ENCODE measurements at places on chromosomes 2 and 18.

GRCh38 chr2:165820296-165820695, 26.2 kb upstream of the GALNT3 start:
- DNase-seq = no peak

DNA sequence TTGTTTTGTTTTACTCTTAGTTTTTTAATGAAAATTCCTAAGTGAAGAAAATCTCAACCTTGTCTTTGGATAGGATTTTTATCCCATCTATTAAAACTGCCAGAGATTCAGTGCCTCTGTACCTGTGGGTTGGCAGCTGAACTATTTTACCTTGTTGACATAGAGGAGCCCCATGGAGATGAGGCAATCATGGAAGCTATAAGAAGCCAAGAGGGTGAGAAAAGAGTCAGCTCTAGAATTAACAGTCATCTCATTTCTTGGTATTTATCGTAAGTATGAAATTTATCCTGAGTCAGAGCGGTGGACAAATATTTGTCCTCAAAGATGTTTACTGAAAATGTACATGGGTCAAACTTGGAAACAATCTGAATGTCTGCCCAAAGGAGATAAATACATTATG, 35.8 kb upstream of the PGAP1 start:
- no peak for DNase-seq

DNA sequence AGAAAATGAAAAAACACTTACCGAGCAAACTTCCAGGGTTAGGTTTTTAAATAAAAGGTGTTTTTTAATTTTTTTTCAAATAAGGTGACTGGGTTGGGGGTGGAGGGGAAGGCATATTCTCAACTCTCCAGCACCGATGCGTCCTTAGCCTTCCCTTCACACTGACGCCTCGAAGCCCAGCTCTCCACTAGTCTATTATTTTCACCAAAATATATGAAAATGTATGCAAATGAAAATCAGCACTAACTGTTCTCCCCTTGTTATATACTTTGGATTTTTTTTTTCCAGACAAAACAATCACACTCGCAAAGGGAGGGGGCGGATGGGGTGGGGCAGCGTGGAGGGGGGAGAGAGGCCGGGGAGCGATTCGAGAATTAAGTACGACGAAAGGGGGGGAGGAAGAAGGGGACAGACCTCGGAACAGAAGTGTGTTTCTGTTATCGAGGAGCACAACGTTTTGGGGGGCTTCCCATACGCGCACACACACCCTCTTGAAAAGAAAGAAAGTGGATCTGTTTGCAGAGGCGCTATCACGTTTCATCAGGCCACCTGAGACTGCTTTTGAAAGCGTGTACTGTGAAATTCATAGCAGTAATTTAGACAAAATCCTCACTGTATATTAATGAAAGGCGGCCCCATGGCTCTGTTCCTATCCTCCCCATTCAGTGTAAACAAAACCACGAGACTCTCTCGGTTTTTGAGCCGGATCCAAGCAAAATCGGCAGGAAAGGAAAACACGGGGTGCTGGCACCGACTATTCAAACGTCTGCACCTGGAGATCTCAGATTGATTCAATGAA, 2.4 kb upstream of the POU3F3 start:
- no peak for DNase-seq

- DNase-seq = no peak
Observed at GRCh38 chr18:3395466-3395865, 54.5 kb upstream of the TGIF1 start.

DNA sequence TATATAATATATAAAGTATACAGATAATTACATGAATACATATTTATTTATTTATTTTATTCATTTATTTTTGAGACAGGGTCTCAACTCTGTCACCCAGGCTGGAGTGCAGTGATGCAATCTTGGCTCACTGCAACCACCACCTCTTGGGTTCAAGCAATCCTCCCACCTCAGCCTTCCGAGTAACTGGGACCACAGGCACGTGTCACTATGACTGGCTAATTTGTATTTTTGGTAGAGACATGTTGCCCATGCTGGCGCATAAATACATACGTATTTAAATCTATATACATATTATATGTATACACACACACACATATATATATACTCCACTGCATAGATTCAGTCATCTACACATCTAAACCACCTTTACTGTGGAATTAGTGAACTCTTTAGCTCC, 20.6 kb upstream of the NDUFV2 start:
- no peak for DNase-seq

- no peak for DNase-seq
Observed at GRCh38 chr2:147511491-147511948, 333.3 kb upstream of the ACVR2A start.

- DNase-seq = no peak
Observed at GRCh38 chr2:85594715-85595300, 737 bp upstream of the RNF181 start.

DNA sequence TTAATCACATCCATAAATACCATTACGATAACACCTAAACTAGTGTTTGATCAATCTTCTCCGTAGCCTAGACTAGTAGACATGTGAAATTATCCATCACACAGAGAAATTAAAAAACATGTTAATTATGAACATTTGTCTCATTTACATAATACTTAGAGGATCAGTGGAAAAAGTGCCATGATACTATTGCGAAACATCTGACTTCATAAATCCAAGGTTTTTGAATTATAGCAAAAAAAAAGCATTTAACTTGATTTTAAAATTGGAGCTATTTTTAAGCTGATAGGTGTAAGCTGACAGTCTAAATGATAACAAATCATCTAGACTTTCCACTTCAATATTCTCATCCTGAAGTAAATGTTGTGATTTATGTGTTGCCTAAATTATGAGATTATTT, 51.6 kb downstream of the CBLN2 start:
- no peak for DNase-seq

DNA sequence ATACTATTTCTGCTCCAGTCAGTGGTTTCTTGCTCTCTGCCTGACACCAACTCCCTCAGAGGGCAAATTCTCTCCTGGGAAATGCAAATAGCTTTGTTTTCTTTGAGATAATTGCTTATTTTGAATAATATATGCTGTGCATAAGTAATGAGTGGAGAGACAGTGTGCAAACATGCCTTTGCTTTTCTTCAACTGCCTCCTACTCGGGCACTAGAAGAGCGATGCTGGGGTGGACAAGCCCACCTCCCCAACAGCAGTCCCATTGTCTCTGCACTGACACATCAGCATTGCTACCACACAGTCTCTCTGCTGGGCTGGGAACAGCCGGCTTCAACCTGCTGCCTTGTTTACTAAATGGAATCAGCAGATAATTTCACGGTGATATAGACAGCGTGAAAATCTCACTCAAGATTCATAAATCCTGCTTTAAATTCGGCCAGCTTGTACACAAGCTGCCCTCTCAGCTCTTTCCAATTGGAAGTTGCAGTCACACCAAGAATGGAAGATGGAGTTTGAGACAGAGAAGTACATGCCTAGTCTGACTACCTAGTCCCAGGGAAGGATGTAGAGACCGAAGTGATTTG, 694.5 kb downstream of the TDRD15 start:
- DNase-seq = no peak

GRCh38 chr2:140627885-140628284, 1502.9 kb downstream of the LRP1B start:
- no peak for DNase-seq

DNA sequence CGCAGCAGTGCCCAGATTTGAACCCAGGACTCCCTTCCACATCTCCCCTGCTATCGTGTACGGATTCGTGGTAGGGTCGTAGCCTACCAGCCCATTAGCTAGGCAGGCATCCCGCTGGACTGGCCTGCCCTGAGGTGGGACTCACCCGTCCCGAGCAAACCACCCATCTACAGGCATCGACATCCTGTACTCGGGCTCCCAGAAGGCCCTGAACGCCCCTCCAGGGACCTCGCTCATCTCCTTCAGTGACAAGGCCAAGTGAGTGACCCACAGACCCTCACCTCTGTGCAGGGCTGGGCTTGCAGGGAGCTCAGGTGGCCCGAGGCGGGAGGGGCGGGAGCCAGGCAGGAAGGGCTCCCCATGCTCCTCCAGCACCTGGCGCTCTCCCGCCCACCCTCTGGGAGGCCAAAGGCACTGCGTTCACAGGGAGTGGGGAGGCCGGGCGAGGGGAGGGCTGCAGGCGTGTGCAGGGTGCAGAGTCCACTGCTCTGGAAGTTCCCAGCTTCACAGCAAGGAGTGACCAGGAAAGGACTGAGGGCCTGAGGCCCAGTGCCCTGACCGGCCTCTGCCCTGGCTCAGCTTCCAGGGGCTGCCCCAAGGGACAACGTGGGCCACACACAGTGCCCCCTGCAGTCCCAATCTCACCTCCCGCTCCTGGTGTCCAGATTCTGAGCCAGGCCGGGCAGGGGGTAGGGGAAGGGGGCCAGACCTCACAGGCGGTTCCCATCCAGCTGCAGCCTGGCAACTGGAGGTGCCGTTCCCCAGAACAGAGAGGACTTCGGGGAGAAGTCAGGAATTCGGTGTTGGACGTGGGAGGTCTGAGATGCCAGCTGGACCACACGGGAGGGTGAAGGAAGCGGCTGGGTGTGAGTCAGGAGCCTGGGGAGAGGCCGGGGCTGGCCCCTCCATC, 5.4 kb downstream of the AGXT start:
- no peak for DNase-seq

- DNase-seq = no peak
Observed at GRCh38 chr2:74097574-74097973, 50.1 kb downstream of the BOLA3 start.

- DNase-seq = no peak
Observed at GRCh38 chr2:38771632-38772031, 6.4 kb upstream of the GEMIN6 start.

DNA sequence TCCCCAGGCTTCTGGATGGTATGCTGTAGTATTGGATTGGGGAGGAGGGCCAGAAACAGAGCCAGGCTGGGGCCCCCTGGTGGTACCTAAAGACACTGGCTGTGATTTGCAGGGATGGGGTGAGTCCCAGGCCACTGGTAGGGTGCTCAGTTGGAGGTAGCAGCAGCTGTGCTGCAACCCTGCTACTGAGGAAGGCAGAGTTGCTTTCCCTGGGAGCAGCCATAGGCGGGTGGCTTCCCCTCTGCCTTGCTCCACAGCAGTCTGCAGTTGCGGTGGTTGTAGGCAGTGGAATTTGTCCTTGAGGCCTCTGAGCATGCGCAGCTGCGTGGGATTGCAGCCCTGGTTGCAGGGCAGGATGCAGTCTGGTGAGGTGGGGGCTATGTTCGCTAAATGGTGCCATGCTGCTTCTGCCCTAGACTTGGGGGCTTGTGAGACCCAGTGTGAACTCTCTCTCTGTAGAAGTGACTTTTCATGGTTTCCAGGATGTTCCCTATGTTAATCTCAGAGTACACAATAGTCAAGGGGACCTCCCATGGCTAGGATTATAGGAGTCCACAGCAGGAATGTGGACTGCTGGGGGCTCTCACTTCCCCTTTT, 443.5 kb downstream of the XIRP2 start:
- DNase-seq = no peak

DNA sequence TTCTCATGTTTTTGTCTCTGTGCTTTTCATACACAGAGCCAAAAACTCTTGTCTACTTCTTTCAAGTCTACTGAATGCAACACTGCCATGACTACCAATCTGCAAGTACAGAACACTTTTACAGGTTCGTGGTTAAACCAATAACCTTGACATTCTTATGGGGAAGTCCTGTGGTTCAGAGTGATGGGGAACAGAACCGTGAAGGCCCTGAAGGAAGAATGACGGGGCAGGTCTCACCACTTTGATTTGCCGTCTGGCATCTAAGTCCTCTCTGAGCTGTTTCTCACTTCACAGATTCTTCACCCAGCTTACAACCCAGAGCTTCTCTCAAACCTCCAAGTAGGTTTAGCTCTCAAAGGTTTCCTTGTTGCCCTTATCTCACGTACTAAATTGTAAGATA, 117.5 kb upstream of the SNTG2 start:
- DNase-seq = no peak

DNA sequence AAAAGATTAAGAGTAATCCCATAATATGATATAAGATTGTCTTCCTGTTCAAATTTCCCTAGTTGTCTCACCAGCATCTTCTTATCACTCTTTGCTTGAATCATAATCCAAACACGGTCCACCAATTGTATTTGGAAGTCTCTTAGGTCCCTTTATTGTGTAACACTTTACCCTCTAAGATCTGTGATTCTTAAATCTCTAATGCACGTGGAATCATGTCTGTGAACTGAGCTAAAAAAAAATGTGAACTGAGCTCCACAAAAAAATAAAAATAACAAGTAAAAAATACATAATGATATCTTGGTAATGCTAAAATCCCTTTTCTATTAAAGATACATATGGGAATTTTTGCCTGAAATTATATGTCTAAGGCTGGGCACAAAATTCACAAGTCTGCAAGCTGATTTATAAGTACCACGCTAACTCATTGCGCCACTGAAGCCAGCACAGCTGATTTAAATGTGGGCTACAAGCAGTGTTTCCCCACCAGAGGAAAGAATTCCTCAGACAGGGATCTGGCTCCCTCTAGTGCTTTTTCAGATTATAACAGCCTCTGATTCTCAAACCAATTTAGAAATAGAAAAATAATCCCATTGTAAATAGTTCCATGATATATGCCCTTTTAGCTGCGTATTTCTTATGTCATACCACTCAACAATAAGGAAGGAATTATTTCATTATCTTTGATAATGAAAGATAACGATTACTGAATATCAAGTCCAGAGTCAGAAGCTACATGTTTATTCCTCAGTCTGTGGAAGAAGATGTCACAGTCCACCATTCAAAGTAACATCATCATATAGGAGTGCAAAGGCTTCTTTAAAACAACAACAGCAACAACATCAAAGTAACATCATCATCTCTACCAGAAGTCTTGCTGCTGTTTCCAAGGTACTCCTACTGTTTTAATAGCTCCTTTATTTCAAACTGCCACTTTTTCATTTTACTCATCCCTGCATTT, 22.9 kb downstream of the RBM43 start:
- DNase-seq = no peak

- DNase-seq = no peak
Observed at GRCh38 chr2:66688951-66689350, 254.0 kb downstream of the MEIS1 start.

GRCh38 chr2:202577250-202578183, 57.3 kb upstream of the FAM117B start:
- no peak for DNase-seq

DNA sequence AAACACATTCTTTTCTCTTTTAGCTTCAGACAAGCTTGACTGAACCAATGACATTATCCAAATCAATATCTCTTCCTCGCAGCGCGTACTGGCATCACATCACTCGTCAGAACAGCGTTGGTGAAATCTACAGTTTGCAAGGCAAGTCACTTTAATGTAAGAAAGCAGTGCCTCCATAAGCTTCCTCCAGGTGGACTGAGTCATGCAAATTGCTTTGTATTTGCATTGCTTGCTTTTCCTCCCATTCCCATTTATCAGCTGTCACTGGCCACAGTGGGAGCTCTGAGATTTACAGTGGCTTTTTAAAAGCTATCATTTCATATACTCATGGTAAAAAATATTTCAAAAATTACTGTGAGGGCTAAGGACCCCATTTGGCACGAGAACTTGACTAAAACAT, 189.9 kb downstream of the CD226 start:
- DNase-seq = no peak

DNA sequence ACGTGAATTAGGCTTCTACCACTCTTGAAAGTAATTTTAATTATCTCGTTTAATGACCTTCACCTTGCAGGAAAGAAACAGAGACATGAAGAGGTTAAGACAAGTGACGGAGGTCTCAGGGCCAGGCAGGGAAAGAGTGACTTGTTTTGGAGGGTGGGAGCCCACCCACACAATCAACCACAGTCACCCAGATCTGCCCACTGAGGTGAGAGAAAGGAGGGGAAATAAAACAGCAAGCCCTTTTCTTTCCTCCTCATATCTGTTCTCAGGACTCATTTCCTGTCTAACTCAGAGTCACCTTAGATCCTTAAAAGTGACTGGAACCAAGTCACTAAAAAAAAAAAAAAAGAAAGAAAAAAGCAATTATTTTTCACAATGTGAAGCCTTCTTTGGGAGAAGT, 26.8 kb downstream of the ATP8B1 start:
- no peak for DNase-seq

GRCh38 chr18:37242826-37243560, 322.6 kb downstream of the CELF4 start:
- DNase-seq = no peak
